A549 treated with DMSO at 1 μM for 4 hours (cell line): ENCODE measurements at places on chromosomes 5 and 9. TPM values are rescaled to one million over a fixed set of nuclear protein-coding genes. Genes with fewer than 3 reads are reported as not detected.

The CEL gene
- 0.38 to 1.0 TPM (median 0.65 TPM) in 5 replicates for total RNA-seq

The PCDHA7 gene
- total RNA-seq = 0.03 to 0.18 TPM (median 0.06 TPM) in 5 replicates

The MAP1B gene
- 45.2 to 66.8 TPM (median 59.2 TPM) in 5 replicates for total RNA-seq

The OLFML2A gene
- 17.4 to 26.2 TPM (median 23.6 TPM) in 5 replicates for total RNA-seq

The GOLM1 gene
- 108 to 121 TPM (median 117 TPM) in 5 replicates for total RNA-seq

The MAMDC2 gene
- 0.20 to 0.46 TPM (median 0.28 TPM) in 5 replicates for total RNA-seq

The GARIN3 gene
- total RNA-seq = not detected in 5 replicates

The MLANA gene
- total RNA-seq = not detected in 5 replicates

The CDH6 gene
- total RNA-seq = 0.10 to 0.42 TPM (median 0.20 TPM) in 5 replicates

The GOLGA2 gene
- 43.4 to 51.4 TPM (median 49.5 TPM) in 5 replicates for total RNA-seq

The HTR1A gene
- not detected in 5 replicates for total RNA-seq

The PCA3 gene
- not detected in 5 replicates for total RNA-seq

The PCDHGC4 gene
- total RNA-seq = not detected in 5 replicates

The C9orf50 gene
- total RNA-seq = 0.08 TPM in 1 of 5 replicates, not detected in the others

The PCDHGB1 gene
- total RNA-seq = 1.6 to 2.1 TPM (median 1.8 TPM) in 5 replicates

The CER1 gene
- not detected in 5 replicates for total RNA-seq

The REEP2 gene
- total RNA-seq = 5.4 to 7.7 TPM (median 7.0 TPM) in 5 replicates

The NR5A1 gene
- total RNA-seq = 0.05 to 0.10 TPM (median 0.07 TPM) in 5 replicates

The DBH gene
- total RNA-seq = not detected in 5 replicates

The CDC20B gene
- total RNA-seq = 0.07 to 0.14 TPM (median 0.09 TPM) in 3 of 5 replicates, not detected in the others

The BTNL8 gene
- not detected in 5 replicates for total RNA-seq

The PSD2 gene
- total RNA-seq = 0.02 to 0.05 TPM (median 0.04 TPM) in 5 replicates

The UBE2QL1 gene
- 0.04 to 0.15 TPM (median 0.10 TPM) in 5 replicates for total RNA-seq

The PFDN1 gene
- total RNA-seq = 90.6 to 107 TPM (median 92.9 TPM) in 5 replicates

The PCDHB16 gene
- 0.04 to 0.19 TPM (median 0.06 TPM) in 5 replicates for total RNA-seq

The TTC33 gene
- 9.3 to 13.3 TPM (median 12.2 TPM) in 5 replicates for total RNA-seq

The HK3 gene
- not detected in 5 replicates for total RNA-seq

The FOXE1 gene
- 3.5 to 4.3 TPM (median 4.0 TPM) in 5 replicates for total RNA-seq

The PIK3R1 gene
- 5.0 to 9.6 TPM (median 6.7 TPM) in 5 replicates for total RNA-seq
